ENCODE measurements at places on chromosomes 16 and 17.
A peak's percentile ranks its signal among the peaks of the same experiment; 100 is the strongest.

DNA sequence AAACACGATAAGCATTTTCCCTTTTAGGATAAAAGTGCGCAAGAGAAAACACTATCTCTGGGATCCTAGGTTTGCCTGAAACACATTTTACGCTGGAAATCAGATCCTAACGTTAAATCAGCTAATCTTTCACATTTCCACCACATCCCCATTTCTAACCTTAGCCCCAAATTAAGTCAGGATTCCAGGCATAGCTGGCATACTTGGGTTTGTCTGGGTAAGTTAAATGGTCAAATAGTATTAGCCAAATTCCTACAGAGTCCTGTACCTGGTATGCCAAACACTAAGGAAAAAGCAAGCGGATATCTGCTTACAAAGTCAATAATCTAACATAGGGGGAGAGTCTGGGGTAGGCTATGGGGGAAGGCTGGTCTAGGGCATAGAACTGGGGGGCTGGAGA, 557.4 kb upstream of the ZFHX3 start:
- DNase-seq, result no peak

DNA sequence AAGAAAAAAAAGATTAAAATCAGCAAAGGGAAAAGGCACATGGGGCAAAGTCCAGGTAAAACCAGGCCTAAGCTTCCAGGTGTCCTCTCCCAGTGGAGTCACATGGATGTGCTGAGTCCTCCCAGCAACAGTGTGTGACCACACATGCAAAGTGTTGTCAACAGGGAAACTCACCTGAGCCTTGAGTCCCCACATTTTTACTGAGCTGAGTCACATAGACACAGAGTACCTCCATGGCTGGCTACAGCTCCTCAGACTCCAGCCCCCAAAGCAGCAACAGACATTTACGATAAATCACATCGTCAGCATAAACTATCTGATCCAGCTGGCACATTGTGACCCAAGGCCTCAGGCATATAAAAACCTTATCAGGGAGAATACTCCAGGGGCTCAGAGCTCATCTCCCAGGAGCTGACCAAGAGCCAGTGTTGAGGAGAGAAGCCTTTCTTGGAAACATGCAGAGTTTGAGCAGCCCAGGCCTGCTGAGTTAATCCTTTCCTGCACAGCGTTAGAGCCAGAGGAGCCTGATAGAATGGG, 20.5 kb downstream of the ERCC4 start:
- DNase-seq, result no peak

DNA sequence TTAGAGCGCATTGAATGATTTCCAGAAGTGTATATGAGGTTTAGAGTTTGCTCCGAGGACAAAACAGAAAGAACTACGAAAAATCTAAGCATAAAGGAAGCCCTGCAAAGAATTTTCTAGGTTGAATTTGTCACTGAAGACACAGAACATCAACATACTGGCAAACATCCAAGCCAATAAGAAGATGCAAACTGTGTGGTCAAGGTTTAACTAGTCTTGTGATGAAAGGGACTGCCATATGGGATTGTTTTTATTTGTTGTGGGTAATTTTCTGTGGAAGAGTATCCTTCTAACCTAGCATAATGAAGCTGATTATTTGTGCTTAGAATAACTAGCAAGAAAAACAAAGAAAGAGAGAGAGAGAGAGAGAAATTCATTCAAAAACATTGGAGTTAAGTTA, 492.0 kb upstream of the ERCC4 start:
- no peak for DNase-seq

- no peak for DNase-seq
These were observed 6.0 kb upstream of the TPPP3 start for GRCh38 chr16:67399218-67399733.

- no peak for DNase-seq
These were observed 118.5 kb upstream of the ZFHX3 start for GRCh38 chr16:73166441-73166851.

DNA sequence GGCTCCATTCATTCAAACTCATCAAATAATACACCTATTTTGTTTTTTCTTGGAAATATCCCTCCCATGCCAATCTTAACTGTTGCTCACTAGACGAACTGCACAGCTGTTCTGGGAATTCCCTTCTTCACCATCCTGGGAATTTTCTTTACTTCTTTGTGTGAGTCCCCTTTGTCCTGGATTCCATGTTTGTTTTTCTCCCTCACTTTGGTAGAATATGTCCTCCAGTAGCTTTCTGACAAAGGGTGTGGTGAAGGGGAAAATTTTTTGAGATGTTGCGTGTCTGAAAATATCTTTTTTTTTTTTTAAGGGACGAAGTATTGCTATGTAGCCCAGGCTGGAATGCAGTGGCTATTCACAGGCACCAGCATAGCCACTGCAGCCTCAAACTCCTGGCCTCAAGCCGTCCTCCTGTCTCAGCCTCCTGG, 17.2 kb upstream of the UTP6 start:
- DNase-seq, result no peak

- DNase-seq, result no peak
These were observed 5.5 kb upstream of the QPRT start for GRCh38 chr16:29673501-29673900.

DNA sequence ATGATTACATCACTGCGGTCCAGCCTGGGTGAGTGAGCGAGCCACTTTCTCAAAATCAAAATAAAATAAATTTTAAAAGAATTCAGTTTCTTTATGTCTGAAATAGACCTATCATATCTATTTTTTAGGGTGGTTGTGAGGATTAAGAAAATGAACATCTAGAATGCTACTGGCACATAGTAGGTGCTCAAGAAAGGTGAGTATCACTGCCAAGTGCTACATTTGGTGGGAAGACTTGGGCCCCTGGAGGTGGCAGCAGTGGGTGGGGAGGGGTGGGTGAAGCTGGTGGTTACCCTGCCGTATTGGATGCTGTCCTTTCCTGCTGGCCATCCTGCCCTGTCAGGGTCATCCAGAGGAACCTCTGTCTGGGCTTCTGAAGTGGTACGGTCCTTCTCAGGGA, 50.3 kb downstream of the ABCC6 start:
- no peak for DNase-seq

DNA sequence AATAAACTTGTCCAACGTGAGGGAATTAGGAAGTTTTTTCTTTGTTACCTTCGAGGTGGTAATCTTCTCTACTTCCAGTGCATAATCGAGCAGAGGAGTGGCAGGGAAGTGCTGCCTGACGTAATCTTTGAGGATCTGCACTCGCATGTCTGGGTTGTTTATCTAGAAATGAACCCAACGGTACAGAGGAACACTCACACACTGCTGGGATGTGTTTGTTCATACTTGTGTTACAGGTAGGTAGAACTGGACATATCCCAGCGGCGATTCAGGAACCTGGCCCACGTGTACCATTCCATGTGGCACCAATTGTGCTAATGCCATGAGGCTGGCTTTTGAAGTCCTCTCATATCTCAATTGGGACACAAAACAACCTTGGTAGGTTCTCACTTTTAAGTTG, 4.2 kb upstream of the KLHL11 start:
- DNase-seq, result no peak

DNA sequence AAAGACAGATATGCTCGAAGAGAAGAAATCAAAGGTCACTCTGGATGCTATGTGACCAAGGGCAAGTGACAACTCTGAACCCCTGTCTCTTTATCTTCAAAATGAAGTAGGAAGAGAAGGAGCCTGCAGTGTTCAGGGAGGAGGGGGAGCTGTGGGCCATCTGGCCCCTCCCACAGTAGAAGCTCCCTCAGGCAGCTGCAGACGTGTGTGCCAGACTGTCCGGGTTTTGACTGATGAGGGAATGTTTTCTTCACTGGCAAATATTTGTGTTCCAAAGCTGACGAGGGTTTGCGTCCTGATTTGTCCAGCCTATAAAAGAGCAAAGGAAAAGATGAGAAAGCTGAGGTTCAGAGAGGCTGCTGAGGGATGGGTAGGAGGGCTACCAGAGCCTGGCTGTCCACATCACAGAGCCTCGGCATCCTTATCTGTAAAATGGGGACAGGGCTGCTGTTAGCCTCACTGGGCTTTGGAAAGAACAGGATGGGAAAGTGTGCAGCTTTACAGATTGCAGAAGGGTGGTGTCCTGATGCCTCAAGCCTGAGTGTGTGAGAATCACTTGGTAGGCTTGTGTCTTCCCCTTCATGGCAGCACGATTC, 1.8 kb upstream of the GINS2 start:
- no peak for DNase-seq

DNA sequence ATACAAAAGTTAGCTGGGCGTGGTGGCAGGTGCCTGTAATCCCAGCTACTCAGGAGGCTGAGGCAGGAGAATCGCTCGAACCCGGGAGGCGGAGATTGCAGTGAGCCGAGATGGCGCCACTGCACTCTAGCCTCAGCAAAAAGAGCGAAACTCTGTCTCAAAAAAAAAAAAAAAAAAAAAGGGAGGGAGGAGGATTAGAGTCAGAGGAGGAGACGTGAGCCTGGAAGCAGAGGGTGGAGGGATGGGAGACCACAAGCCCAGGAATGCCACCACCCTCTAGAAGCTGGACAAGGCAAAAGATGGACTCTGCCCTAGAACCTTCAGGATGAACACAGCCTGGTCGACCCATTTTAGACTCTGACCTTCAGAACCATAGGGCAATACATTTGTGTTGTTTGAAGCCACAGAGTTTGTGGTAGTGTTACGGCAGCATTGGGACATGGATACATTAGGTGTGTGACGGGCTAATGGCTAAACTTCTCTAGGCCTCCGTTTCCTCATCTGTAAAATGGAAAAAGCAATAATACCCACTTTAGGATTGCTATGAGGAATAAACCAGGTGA, 2.1 kb upstream of the SMIM22 start:
- DNase-seq, result no peak

GRCh38 chr17:29778956-29779811, 150.8 kb downstream of the SSH2 start:
- DNase-seq, result peak; percentile 55

DNA sequence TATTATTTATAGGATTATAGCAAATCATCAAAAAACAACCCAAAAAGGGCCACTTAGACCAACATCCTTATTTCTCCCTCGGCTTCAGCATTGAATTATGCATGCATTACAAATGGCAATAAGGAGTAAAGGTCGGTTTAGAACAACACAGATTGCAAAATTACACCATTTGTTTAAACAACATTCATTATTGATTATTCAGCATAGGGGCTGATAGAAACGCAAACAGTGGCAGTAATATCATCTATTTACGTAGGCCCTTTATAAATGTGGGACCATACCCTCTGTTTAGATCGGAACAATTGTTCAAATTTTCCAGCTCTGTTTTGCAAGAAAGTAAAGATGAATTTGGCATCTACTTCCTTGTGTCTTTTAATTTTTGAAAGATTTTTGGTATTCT, 153.3 kb downstream of the WWOX start:
- no peak for DNase-seq

DNA sequence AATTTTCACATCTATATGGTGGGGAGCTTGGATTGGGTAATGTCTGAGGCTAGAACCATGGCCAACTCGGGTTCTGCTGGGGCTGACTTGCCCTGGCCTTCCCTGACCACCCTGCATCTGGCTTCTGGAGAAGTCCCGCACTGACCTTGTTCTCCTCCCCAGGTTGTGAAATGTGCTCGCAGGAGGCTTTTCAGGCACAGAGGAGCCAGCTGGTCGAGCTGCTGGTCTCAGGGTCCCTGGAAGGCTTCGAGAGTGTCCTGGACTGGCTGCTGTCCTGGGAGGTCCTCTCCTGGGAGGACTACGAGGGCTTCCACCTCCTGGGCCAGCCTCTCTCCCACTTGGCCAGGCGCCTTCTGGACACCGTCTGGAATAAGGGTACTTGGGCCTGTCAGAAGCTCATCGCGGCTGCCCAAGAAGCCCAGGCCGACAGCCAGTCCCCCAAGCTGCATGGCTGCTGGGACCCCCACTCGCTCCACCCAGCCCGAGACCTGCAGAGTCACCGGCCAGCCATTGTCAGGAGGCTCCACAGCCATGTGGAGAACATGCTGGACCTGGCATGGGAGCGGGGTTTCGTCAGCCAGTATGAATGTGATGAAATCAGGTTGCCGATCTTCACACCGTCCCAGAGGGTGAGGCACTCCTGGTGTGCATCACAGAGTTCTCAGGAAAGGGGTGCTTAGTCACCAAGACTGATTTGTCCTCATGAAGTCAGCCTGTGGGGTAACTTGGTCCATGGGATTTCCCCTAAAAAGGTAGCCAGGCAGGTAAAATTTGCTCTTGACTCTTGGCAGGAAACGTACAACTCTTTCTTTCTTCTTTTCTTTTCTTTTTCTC, 6.1 kb downstream of the NOD2 start:
- no peak for DNase-seq

DNA sequence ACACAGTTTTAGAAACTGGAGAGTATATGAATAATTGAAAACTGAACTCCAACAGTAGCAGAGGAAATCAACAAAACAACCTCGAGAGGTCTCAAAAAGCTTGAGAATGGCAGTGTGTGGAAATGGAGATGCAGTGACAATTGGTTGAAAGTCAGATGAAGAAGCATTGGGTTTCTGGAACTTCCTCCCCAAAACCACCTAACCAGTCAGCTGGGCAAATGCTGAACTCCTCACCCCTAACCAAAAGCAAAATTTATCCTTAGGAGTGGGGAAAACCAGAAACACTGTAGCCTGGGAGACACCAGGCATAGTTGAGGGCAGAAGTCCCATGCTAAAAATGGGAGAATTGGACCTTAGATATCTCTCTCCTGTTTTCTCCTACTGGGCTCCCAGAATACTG, 109.9 kb downstream of the TANC2 start:
- DNase-seq, result no peak

- no peak for DNase-seq
These were observed 24.9 kb downstream of the MRTFB start for GRCh38 chr16:14095883-14096551.

Data from cerebellum (tissue), 4 donors.